Activated CD4-positive, alpha-beta T cell treated with anti-CD3 and anti-CD28 coated beads for 24 hours (primary cell): ENCODE measurements at places on chromosomes 6 and 20.

DNA sequence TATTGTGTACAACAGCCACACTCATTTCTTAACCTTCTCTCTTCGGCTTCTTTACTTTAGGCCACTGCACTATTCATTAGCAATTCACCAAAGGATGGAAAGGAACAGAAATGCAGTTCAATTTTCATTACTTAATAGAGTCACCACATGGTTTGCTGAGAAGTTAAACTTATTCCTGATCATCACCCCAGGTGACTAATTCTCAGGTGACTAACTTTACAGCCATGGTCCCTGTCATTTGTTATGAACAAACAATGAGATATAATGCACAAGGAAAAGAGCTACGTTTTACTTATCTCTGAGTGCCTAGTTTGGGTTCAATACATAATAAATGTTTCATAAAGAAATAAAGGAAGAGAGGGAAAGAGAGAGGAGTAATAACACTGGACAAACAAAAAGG is 45.8 kb upstream of the DST start:
- no peak for DNase-seq

DNA sequence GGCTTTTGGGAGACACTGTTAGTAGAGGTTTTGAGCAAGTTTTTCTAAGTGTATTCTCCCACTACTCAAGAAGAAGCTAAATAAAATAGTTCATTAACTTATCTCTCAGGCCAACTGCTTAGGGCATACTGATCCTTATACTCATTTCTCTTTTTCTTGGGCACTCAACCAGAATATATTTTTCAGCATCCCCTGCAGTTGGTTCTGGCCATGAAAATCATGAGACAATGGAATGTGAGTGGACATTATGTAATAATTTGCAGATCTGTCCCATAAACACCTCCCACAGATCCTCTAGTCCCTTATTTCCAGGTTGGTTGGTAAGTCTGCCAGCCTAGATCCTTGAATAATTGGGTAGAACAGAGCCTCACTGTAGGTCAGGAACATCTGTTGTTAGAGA is 136.7 kb downstream of the AIG1 start:
- no peak for DNase-seq

- DNase-seq: no peak
Observed at GRCh38 chr20:39144757-39145156, 182.6 kb downstream of the DHX35 start.

- no peak for DNase-seq
Observed at GRCh38 chr6:28209753-28210535, 15.1 kb upstream of the ZSCAN9 start.

DNA sequence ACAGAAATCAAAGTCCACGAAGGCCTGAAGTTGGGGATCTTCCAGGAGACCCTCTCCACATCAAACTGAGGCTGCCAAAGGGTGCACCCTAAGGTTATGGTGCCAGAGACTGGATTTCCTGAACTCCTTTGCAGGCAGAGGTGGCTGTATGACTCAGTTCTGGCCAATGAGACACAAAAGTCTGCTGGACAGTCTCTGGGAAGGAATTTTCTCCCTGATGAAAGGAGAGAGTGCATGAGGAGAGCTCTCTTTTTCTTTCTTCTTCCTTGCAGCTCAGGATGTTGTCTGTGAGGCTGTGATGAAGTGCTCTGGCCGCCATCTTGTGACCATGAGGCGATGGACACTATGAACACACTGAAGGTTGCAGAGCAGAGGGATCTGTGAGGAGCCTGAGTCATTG is 85.2 kb downstream of the MDGA1 start:
- no peak for DNase-seq

- no peak for DNase-seq
Observed at GRCh38 chr6:127277878-127278843, 11.5 kb downstream of the RNF146 start.

DNA sequence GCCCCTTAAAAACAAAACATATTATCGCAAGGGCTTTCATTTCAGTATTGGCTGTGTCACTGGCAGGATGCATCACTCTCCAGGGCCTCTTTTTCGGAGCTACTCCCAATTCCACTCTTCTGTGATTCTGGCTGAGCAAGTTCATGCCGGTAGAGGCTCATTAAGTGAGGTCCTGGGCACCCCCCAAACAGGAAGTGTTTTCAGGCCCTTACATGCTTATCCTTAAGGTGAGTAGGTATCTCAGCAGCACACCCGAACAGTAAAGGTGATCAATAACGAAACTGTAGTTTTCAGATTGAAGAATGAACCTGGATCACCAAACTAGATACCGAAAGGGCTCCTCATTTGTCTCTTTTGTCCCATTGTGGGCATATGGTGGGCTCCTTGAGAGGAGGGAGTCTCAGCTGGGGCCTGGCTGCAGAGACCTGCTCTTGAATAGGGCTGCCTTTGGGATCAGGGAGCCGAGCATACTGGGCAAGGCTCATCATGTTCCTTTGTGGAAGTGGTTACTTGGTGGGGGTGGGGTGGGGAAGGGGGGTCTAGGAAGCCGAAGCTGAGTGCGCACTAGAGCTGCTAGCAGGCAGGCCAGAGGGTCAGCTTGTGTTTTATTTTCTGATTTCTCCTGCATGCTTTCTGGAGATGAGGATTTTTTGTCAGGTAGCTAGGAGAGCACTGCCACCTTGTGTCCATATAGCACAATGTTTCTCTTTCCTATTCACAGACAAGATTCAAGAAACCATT is 65.2 kb downstream of the CDS2 start:
- no peak for DNase-seq

DNA sequence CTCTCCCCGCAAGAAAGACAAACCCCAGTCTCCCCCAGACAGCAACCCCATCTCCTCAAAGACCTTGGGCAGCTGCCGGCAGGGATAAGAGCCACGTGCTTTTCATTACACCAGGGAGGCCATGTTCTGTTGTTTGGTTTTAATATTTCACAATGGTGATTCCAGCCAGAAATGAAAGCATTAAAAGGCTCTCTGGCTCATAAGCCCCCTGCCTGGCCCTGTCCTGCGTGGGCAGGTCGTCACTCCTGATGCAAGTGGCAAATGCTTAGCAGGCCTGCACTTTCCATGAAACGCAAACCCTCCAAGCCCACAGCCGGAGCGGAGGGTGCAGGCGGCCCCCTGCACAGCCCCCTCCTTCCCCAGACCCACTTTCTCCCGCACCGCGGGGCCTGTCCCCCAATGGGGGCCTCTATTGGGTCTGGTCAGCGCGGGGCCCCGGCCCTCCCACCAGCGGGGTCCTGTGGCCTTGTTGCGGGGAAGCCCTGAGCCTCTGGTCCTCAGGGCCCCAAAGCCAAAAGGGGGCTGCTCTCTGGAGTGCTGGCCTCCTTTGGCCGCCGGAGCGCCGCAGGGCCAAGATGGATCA is 77.2 kb downstream of the TMEM242 start:
- DNase-seq: no peak

- DNase-seq: no peak
Observed at GRCh38 chr6:32086661-32087573, 22.2 kb downstream of the TNXB start.

DNA sequence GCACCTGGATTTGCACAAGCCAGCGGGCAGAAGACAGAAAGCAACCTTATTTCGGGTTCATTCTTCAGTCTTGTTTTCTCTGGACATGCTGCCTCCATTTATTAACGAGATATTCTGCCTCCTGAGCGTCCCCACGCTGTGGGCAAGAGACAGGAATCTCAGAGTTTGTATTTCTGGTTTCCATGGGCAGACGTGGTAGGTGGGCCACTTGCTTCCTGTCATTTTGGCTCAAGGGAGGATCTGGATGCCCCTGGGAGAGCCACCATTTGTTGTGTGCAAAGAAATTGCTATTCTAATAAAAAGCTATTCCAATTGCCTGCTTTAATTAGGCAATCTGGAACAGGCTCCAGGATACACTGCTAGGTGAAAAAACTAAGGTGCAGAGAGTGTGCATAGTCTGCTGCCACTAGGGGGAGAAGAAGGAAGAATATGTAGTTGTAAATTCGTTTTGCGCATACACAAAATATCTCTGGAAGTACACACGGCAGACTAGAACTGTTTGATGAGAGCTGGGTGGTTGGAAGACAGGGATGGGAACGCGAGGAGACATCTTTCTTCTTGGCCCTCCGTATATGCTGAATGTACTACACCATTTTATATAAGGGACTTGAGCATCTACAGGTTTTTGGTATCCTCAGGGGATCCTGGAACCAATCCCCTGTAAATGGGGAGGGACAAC is 30.1 kb upstream of the SLC16A10 start:
- DNase-seq: no peak

DNA sequence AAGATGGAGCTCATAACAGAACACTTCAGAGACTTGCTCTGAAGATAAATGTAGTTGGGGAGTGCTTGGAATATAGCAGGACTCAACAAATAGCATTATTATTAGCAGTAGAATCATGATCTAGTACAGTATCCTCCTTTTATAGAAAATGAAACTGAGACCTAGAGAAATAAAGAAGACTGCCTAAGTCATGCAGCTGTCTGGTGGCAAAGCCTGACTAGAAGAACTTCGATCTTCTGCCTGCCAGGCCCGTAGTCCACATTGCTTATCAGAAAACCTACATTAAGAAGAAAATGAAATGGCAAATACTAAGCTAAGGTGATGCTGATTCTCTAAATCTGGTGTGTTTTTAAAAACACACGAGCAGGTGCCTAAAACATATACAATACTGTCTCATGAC is 46.4 kb upstream of the DST start:
- DNase-seq: no peak

DNA sequence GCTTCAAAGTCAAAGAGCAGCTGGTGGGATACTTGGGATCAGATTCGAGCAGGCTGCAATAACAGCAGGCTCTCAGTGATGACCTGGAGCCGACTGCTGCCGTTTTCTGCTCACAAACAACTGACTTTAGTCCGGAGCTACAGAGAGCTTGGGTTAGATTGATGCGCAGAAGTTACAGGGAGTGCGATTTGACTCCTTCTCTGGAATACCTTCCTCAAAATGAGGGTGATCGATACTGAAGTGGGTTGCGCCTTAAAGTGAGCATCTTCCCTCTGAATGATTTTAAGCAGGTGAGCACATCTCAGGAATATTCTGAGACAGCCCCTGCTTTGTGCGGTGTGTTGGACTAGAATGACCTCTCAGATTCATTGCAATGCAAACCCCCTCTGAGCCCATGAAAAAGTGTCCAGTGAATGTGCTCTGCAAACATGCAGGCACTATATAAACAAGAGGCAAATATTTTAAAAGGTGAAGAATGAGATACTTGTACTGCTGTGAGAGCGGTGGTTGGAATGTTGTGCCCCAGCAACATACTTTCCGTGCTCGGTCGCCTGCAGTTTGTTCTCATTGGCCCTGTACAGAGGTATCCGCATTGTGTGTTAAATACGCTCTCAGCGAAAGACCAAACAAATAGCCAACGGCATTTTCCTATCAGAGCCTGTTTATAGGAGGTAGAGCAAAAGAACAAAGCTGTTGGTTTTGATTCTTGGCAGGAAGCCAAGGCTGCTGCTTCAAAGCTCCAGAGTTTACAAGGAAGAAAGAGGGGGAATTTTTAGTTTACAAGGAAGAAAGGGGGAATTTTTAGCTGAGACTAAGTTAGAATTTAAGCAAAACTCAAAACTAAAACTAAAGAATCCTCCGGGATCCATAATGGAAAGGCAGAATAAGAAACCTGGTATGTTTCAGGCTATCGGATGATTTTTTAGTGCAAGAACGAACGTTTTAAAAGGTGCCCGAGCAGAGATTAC is 67.7 kb downstream of the PHACTR2 start:
- no peak for DNase-seq

- DNase-seq: no peak
Observed at GRCh38 chr6:157104803-157105202, 218.5 kb downstream of the TMEM242 start.

DNA sequence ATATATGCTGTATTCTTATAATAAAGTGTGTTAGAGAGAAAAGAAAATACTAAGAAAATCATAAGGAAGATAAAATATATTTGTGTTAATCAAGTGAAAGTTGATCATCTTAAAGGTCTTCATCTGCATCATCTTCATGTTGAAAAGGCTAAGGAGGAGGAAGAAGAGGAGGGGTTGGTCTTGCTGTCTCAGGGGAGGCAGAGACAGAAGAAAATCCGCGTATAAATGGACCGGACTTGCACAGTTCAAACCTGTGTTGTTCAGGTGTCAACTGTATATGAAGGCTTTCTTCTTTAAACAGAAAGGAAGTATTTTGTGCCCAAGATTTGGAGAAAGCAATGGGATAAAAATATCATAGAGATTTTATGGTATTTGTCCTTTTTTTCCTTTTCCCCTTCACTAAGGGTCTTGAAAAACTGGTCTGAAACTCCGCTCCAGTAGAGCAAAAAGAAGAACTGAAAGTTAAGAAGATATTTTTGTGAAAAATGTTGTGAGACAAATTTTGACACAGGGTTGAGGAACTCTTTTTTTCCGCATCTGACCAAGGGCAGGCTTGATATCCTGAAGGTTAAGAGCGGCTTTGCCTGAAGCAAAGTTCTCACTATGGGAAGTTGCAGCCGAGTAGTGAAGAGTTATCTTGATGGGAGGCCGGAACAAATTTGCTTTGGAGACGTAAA is 350.7 kb downstream of the LAMA2 start:
- DNase-seq: no peak

DNA sequence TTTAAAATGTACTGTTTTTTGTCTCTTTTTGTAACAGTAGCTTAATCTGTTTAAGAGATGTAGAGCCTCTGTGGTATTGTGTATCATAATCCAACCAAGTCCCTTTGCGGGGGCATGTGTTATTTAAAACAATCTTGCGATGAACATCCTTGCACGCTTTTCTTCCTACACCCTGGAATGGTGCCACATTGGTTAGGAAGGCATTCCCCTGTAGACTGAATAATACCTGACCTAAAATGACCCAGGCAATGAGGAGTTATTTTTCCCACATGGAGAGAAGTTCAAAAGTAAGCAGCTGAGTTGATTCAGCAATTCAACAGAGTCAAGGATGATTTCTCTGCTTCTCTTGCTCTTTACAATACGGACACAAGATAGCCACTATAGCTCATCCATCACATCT is 142.0 kb upstream of the PMEPA1 start:
- no peak for DNase-seq

DNA sequence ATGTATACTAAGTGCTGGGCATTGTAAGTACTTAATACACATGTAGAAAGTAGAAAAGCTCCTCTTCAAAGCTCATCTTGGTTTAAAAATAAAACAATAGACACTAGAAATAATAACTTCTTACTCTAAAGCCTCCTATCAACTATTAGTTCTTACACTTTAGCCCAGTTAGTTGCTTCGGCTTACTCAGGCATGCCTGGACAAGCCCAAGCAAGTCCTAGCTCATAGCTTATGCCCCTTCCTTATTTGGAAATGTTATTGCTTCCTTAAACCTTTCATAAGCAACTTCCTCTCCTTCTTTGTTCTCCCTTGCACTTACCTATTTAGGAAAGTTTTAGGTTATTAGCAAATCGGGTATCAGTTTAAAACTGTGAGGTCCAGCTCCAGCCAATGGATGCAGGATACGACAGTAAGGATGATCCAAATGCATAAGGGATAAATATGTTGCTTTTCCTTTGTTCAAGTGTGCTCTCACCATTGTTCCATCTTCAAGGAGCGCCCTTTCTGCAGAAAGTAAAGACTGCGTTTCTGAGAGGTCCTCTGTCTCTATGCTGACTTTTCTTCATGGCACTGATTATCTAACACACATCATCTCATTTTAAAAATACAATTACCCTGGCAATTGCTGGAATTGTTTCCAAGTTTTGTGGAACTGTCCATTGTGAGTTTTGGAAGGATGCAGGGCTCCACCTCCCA is 12.3 kb downstream of the TMEM30A start:
- DNase-seq: no peak
